NCI-H1436 treated with DMSO at 0.1 percent for 48 hours (cell line): ENCODE measurements at places on chromosomes 1 and 21.

DNA sequence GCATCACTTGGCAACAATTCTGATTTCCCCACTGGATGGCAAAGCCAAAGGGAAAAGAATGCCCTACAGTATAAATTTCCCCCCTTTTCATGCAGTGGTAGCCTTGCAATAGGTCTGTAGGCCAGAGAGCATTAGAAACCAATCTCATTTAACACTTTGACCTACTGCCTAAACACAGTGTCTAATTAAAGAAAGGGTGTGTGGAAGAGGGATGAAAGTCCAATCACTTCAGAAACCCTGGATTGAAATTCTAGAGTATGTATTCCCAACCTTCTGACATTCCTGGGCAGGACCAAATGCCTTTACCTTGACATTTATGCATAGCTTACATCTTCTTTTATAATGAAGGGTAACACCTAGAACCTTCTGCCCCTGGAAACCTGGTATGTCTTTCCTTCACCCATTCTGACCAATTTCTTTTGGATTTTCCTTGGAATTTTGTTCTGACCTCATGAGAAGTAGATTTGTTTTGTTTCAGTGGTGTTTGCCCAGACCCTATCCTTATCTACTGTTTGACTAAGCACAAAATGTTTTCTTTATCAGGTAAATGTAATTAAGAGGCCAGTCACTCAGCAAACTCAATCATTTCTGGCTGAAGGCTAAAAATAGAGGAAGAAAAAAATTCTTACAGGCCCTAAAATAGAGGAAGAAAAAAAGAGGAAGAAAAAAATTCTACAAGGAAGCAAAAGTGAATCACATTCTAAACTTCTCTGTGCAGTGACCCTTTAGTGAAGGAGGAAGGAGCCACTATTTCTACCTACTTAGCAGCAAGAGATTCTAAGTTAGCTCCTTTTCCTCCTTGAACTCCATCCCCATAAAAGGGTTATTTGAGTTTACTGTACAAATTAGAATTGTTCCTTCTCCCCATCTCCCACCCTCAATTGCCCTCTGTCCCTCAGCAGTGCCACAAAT lies 129.5 kb upstream of the DSCAM start:
- DNase-seq, result no peak

DNA sequence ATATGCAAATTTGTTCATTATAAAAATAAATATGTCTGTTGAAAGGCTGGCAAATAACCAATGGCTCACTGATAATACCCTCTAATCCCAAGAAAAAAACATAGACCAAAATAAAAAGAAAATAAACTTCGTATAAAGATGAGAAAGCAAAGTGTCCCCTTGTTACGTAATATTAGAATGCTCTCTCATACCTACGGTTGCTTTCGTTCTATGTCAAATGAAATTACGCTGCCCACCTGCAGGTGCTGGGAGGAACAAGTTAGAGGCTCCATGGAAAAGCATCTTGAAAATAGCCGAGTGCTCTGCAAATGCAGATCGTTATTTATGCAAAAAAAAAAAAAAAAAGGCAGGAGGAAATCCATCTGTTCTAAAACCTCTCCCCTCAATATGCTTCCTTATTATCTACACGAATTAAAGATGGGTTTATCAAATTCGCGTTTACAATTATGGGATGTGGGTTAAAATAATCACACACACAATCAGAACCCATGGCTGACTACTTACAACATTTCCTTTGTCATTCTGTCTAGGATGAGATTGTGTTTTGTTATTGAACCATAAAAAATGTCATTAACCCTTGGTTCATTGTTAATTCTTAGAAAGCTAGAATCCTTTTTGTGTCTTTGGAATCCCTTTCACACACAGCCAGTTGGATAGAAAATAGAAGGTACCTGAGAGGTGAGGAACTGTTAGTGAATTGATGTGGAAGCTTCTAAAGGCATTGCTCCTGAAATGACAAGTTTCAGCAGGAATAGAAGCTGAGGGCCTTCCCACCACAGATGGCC lies 268.6 kb downstream of the SETD4 start:
- no peak for DNase-seq

DNA sequence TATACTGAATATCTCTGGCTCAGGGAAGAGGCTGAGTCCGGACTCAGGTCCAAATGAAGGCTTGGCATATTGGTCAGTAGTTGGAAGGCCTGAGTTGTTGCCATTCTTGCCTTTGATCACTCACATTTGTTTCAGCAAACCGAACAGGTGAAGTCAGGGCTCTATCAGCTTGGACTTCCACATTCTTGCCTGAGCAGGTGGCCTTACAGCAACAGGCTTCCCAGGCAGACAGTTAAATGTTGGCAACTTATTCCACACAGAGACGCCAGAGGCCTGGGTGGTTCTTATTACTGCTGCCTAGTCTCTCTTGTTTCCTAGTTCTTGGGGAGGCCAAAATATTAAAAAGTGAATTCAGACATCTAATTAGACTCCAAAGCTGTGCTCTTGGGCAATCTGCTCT lies 36.6 kb downstream of the XCL2 start:
- no peak for DNase-seq

- DNase-seq, result no peak
These were observed 12.5 kb upstream of the FNBP1L start for GRCh38 chr1:93435443-93435842.

DNA sequence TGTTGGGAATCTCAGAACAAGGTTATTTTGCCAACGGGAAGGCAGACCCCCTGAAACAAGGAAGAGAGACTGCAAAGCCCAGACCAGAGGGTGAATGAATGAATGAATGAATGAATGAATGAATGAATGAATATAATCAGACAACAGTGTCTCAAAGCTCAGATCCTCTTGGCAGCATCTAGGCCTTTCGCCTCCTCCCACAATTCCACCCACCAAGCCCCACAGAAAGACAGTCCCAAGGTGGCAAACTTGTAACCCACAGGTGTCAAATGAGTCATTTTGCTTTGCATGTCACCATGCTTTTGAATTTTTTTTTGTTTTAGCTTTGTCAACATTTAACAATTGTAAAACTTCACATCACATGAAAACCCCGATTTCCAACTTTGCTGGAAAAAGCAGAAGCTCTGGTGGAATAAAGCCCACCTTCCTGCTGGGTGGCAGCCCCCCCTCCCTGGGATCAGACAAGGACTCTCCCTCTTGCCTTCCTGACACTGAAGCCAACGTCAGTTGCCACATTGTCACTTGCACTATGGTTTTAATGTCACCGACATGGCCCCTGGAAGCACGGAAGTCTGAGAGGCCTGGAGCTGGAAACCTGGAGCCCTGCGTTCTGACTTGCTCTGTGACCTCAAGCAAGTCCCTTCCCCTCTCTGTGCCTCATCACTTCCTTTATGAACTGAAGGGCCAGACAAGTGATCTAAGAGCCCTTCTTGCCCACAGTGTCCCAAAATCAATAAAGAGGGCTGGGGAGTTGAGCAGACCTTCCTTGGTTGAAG lies 134.6 kb upstream of the RUNX3 start:
- DNase-seq, result no peak
